HFFc6 (cell line): ENCODE measurements at places on chromosomes 1 and 21. TPM values are rescaled to one million over a fixed set of nuclear protein-coding genes. Genes with fewer than 3 reads are reported as not detected.

Gene AJAP1
- not detected in 3 replicates for total RNA-seq

DNA sequence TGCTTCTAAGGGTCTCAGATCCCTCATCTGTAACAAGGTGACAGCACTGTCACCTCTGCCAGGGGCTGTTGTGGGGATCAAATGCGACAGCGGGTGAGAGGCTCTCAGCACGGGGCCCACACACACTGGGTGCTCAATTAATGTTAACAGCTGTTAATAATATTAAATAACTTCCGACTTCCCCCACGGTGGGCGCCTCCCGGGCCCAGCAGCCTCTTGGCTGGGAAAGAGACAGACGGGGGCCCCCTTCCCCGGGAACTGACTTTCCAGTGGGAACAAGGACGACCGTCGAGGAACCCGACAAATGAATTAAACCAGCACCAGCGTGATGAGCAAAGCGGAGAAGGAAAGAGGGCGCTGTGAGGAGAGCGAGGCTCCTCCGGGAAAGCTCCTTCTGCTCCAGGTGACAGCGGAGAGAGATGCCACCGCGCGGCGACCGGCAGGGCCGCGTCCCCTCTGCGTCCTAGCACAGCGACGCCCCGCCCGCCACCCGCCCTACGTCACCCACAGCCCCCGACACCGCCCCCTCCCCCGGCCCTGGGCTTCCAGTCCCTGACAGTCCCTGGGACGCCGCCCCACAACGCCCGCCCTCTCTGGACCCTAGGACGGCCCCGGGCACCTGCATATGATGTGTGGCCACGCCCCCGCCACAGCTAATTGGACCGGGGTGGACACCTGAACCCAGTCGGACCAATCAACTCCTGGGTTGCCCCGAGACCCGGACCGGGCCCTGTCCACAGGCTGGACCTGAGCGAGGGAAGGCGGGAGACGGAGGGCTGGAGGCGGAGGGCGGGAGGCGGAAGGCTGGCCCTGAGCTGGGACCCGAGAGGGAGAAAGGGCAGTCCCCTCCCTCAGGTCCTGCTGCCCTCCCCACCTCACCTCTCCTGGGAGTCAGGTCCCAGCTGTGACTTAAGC, 38.2 kb downstream of the MATN1 start:
- no peak for DNase-seq

- no peak for DNase-seq
Observed at GRCh38 chr1:157108448-157108847, 8.8 kb upstream of the ETV3L start.

DNA sequence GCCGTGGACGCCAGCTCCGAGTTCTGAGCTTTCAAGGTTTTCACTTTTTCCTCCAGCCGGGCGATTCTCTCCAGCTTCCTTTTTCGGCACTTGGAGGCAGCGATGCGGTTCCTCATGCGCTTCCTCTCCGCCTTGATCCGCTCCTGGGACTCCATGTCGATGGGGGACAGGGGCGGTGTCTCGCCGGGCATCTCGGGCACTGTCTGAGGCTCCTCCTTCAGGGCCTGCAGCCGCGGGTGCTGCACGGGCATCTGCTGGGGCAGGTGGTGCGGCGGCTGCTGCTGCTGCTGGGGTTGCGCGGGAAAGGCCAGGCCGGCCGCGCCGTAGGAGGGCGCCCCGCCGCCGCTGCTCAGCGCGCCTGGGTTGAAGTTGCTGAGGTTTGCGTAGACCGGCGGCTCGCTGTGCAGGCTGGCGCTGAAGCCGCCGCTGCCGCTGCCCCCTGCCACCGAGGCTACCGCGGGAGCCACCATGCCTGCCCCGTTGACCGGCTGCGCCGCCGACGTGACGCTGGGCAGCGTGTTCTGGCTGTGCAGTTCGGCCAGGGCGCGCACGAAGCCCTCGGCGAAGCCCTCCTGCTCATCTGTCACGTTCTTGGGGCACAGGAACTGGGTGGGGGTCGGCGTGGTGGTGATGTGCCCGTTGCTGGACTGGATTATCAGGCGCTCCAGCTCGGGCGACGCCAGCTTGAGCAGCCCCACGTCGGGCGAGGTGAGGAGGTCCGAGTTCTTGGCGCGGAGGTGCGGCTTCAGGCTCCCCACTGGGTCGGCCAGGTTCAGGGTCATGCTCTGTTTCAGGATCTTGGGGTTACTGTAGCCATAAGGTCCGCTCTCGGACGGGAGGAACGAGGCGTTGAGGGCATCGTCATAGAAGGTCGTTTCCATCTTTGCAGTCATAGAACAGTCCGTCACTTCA, 1.4 kb downstream of the JUN start:
- DNase-seq: peak; percentile 23

DNA sequence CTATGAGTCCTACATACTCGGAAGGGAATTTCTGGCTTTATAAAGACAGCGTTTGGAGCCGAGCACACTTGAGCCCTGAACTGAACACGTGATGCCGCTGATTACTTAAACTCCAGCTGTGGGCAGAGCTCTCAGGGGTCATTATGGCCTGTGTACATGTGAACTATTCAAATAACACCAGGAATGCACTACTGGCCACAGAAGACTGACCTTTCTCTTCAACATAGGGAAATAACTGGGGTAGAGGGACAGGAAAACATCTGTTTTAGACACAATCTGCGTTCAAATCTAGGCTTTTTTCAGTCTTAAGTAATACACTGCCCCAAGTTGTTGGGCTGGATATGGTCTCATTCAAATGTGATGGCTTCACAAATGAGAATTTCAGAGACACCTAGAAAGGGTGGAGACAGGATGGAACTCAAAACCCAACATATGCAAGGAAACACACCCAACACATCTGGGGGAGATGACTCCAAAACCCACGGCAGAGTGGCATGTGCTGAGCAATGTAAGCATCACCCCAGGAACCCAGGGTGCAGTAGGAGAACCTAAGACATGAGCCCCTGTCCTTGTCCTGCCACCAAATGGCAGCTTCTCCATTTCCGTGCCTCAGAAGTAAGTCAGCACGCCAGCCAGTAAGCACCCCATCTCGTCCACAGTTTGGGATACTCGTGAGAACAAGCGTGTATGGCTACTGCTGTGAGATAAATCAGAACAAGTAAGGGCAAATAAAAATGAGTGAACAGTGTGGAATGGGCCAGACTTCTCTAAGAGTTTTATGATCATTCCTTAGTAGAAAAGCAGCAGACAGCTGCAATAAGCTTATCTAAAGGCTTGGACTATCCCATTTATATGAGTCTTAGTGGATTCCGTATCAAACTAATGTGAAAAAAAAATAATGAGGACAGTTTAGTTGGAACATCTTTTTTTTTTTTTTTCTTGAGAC, 24.9 kb downstream of the NID1 start:
- DNase-seq: no peak

DNA sequence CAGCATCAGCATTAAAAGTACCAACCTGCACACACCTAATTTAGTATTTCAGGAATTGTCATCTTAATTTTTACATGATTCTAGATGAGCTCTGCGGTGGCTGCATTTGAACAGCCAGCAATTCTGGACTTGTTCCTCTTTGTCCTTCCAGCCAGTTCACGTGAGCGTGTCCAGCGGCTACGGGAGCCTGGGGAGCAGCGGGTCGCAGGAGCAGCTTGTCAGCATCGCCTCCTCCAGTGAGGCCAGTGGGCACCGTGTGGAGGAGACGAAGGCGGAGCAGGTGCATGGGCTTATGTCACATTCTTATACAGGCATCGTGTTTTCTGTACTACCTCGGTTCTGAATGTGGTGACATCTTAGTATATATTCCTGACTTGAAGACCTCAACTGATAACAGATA, 25.7 kb downstream of the PER3 start:
- no peak for DNase-seq
